ENCODE measurements at places on chromosomes 13 and 19.

- DNase-seq: no peak
Measured at GRCh38 chr13:105960326-105960725, 575.1 kb downstream of the EFNB2 start.

GRCh38 chr19:17553256-17553655 is 2.2 kb upstream of the COLGALT1 start:
- no peak for DNase-seq

DNA sequence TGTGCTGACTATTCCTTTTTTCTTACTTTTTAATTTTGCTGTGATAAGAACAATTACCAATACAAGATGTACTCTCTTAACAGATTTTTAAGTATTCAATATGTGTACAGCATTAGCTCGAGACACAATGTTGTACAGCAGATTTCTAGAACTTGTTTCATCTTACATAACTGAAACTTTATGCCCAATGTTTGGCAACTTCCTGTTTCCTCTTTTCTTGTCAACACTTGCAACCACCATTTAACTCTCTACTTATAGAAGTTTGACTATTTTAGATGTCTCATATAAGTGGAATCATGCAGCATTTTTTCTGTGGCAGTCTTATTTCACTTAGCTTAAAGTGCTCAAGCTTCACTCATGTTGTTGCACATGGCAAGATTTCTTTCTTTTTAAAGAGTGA is 1426.8 kb downstream of the SLITRK5 start:
- no peak for DNase-seq

- no peak for DNase-seq
Measured at GRCh38 chr19:16890461-16891184, 1.8 kb downstream of the F2RL3 start.

DNA sequence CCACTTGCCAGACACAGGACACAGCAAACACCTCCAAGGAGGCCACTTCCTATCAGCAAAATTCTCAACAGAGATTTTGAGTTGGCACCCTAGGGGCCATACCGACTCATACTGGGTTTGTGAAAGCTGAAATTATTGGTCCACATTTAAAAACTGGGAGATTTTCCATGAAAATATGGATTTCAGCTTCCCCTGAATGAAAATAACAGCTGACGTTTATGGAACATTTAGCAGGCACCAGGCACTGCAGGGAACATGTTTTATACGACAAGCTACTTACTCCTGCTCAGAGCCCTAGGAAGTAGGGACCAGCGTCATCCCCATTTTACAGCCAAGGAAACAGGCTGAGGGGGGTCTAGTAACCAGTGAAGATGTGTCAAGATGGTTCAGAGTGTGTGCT is 169.3 kb downstream of the IER2 start:
- DNase-seq: no peak

GRCh38 chr19:3483226-3483628 is at the start of gene SMIM44:
SMIM44 (minus strand) TSS chr19:3483441; CDS start chr19:3483403, 38 bp downstream.
- no peak for DNase-seq

- DNase-seq: peak; percentile 50
Measured at GRCh38 chr13:46321494-46322225, 65.4 kb downstream of the RUBCNL start.

DNA sequence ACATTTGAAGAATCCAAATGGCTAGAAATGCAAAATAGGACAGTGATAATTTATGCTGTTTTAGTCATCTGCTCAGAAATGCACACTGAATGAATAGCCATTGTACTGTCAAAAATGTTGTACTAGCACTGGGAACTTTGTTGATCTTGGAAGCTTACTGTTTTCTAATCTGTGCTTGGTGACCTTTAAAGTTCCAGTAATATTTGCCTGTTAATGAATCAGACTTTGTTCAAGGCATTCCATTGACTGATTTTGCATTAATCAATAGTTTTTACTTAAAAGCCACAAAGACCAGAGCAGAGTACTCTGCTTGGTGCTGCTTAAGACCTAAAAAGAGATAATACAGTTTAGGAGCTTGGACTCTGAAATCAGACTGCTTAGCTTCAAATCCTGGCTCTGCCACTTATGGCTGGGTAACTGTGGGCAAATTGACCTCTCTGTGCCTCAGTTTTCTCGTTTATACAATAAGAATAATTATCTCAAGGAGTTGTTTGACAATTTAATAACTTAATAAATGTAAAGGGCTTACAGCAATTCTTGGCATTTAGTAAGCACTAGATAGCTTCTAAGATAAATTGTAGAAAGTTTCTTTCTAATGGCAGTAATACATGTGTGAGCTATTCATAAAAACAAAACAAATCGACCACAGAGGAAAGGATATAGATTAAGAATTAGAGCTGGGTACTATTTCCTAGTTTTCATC is 4.6 kb upstream of the SLAIN1 start:
- DNase-seq: no peak

- no peak for DNase-seq
Measured at GRCh38 chr19:1855828-1856255, 7.5 kb downstream of the KLF16 start.

GRCh38 chr13:112447306-112447705 is 71.2 kb downstream of the SPACA7 start:
- no peak for DNase-seq

- no peak for DNase-seq
Measured at GRCh38 chr19:16234552-16235445, 37.1 kb downstream of the AP1M1 start.
